ENCODE measurements at places on chromosomes 2 and 18.
A peak's percentile ranks its signal among the peaks of the same experiment; 100 is the strongest.

DNA sequence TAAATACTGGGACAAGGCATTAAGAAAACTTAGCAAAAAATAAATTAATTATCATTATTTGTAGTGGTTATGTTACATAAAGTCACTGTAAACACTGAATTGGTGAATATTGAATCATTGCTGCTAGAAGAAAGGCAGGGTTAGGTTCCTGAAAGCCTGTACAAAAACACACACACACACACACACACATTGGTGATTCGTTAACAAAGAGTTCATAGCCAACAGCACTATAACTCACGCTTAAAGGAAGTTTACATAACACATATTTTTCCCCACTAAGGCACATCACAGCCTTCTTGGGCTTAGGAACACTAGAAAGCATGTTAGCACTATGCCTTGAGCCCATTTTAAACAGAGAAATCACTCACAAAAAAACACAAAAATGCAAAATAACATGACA, 690.0 kb upstream of the PIK3C3 start:
- DNase-seq, result no peak

DNA sequence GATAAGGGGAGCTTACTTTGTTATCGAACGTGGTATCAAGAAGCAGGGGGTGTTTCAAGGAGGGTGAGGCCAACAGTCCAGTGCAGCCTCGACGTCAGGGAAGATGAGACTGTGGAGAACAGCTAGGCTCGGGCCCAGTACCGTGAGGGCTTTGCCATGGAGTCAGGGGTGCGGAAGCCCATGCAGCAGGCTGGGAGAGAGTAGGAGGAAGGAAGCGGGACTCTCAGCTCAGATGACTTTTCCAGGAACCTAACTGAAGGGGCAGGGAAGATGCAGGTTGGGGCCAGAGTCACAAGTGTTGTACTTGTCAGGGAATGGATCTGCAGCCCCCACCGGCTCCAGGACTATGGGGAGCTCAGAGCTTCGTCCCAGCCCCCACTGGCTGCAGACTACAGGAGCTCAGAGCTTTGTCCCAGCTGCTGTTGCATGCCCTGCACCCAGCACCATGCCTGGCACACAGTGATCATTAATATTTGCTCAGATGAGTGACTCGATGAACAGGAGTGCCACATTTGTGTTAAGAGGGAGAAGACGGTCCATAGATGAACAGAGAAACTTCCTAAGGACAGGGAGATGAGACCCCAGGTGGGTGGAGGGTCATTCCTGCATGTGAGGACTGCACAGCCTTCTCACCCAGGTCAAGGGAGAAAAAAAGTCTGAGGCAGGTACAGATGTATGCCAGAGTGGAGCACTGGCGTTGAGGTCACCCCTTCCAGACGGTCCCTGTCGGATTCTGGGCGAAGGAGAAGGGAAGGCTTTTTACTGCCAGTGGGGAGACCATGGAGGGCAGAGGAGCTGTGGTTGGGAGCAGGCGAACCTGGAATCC, 36.4 kb downstream of the PTGR3 start:
- no peak for DNase-seq

- DNase-seq, result peak; percentile 62
Measured at GRCh38 chr2:46179037-46179621, 118.1 kb upstream of the EPAS1 start.

DNA sequence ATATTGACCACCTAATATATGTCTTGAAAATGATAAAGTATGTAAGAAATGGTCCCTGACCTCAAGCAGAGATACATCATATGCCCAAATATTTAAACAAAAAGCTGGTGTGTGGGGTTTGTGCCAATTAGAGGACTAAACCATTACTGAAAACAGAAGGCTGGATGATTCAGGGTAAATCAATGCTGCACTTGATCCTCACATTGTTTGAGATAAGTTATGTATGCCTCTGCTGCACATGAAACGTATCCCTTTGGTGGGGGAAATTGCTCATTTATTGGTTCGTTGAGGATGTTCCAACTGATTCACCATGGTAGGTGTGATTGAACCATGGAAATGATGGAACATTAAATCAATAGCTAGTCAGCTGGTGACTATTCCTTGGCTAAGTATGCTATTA, 24.7 kb upstream of the DARS1 start:
- DNase-seq, result no peak

GRCh38 chr2:98809878-98810587, 79.1 kb upstream of the MGAT4A start:
- no peak for DNase-seq

DNA sequence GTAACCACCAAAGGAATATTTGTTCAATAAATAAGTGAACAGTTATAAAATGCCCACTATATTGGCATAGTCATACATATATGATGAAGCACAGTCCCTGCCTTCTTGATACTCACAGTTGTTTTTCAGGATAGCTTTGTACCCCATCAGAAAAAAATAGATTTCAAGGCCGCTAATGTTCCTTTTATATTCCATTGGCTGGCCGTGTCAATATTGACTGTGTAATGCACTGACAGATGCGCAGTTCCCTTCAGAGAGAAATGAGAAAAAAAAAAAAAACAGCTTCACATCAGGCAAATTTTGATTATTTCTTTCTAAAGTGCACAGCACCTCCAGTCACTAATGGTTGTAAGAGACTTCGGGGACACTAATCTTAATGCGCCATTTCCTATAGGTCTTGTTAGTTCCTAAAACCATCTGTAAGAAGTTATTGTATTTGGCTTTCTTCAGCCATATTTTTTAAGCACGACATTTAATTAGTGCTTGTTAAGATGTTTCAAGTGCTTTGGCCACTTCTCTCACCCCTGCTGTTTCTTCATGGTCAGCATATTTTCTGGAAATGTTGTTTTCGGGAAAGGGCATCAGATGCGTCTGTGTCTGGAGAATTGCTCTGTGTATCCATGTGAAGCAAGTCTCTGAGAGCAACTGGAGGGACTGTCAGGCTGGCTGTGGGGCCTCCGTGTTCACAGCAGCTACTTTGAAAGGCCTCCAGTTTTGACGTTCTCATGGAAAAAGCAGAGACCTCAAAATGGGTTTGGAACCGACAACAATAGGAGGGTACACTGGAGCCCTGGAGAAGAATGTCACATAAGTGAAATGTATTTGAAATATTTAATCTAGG, 378.3 kb downstream of the MTX2 start:
- no peak for DNase-seq

GRCh38 chr2:240252872-240253511, 112.5 kb upstream of the OTOS start:
- DNase-seq, result no peak

- DNase-seq, result no peak
Measured at GRCh38 chr18:54503131-54503894, 87.7 kb upstream of the DYNAP start.
